Effector memory CD8-positive, alpha-beta T cell (primary cell): ENCODE measurements at places on chromosomes 1 and 21.

DNA sequence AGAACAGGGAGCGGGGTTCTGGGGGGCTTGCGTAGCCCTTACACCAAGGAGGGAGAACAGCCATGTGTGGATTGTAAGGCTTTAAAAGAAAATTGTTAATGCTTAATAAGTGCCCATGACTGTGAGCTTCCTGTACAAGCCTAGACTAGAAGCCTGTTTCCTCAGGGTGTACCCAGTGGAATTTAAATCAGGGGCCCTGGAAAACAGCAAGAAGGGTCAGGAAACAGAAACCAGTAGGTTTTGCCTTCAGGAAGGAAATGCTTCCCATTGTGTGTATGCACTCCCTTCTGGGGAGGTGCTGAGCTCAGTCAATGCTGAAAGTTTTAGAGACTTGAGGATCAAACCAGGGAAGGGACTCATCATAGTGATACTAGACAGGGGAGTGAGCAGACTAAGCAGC, 12.7 kb downstream of the UTP11 start:
- no peak for DNase-seq

DNA sequence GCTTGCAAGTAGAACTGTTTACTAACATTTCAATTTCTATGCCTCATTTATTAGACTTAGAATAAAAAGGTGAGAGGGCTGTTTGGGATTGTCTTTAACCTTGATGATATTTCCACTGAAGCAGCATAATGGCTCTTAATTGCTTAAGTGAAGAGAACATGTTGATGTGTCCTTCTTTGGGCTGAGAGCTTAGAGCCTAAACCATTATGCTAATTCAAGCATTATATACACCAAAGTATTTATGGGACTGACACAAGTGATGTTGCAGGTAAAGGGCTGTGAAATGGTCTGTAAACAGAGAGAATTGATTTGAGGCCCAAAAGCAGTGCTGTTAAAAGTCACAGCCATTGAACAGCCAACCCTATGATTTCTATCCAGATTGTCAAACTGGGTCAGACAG, 113.9 kb downstream of the ATG4C start:
- no peak for DNase-seq

GRCh38 chr1:160519642-160520435, 3.2 kb downstream of the SLAMF6 start:
- peak; percentile 20 for DNase-seq

GRCh38 chr1:18922848-18923755, 20.7 kb upstream of the ALDH4A1 start:
- no peak for DNase-seq

- DNase-seq, result no peak
Observed at GRCh38 chr21:42311816-42312625, 3.2 kb downstream of the TFF3 start.

- DNase-seq, result no peak
Observed at GRCh38 chr1:54114001-54114400, 38.8 kb downstream of the CDCP2 start.

GRCh38 chr21:44718571-44718970, 7.2 kb upstream of the TSPEAR start:
- no peak for DNase-seq

DNA sequence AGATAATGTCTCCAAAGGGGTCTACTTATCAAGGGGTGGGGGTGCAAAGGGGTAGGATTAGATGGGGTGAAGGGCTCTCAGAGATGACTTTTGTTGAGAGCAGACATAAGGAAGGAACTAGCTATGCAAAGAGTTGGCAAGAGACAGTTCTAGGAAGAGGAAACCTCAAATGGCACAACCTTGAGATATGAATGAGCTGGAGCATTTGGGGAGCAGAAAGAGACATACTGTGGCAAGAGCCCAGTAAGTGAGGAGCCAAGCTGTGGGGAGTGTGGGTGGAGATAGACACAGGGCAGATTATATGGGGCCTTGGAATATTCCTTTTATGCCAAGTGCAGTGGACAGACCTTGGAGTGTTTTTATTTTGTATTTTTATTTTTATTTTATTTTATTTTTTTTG, 84.8 kb upstream of the BTG3 start:
- DNase-seq, result no peak

GRCh38 chr1:5586629-5587028, 405.6 kb downstream of the NPHP4 start:
- DNase-seq, result no peak

DNA sequence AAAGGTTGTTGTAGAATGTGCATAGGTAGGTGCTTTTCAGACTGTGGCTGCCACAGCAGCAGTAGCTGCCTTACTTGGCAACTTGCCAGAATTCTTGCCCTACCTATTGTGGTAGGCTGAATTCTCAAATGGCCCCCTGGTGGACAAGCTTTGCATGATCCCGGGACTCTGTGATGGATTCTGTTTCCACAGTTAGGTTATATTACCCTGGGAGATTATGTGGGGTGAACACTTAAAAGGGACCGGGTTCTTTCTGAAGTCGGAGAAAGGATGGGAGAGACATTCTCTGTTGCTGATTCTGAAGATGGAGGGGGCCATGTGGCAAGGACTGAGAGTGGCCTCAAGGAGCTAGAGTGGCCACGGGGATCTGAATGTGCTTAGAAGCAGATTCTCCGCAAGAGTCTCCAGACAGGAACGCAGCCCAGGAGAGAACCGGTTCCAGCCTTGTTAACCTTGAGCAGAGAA, 32.1 kb upstream of the KCNE1 start:
- peak; percentile 34 for DNase-seq

DNA sequence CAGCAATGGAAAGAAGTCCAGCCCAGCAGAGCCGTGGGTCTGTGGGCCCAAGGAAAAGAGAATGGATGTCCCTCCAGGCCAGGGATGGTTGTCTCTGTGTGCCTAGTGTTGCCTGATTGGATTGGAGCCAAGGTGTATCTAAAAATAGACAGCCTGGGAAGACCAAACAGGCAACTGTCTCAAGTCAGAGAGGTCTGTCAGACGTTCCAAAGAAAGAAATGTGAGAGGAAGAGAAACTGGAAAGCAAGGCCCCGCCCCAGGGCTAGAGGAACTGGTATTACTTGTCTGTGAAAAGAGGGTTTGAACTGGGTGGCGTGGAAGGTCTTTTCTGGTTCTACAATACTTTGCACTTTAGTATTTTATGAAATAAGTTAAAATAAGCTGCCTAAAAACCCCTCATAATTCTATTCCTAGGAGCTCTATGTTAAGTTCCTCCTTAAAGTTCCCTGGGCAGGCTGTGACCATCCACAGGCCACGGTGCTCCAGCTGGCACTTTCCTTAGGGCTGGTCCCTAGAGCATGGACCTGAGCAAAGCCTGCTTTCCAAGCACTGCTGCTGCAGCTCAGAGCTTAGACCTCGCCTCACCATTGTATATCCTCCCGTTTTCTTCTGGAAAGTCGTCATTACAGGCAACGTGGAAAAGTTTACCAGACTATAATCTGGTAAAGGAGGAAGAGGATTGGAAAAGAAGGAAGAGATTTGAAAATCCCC, 151.6 kb downstream of the DISC1 start:
- DNase-seq, result no peak

DNA sequence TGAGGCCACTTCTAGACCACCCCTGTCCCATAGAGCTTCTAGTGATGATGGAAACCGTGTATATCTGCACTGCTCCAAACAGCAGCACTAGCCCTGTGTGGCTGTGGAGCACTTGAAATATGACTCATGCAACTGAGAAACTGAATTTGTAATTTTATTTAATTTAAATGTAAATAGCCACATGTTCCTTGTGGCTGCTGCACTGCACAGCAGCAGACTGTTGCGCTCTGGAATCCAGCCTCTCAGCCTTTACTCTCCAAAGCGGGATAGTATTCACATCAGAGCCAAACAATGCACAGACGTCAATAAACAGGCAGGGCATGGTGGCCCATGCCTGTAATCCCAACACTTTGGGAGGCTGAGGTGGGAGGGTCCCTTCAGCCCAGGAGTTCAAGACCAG, 12.0 kb downstream of the CAPN2 start:
- DNase-seq, result no peak

GRCh38 chr21:39675590-39675989, 62.9 kb downstream of the B3GALT5 start:
- no peak for DNase-seq

- DNase-seq, result no peak
Observed at GRCh38 chr1:168923521-168924136, 182.9 kb upstream of the ATP1B1 start.

- no peak for DNase-seq
Observed at GRCh38 chr1:107559881-107560280, 405.1 kb downstream of the VAV3 start.

GRCh38 chr21:35005560-35006224, 43.4 kb downstream of the RUNX1 start:
- no peak for DNase-seq

DNA sequence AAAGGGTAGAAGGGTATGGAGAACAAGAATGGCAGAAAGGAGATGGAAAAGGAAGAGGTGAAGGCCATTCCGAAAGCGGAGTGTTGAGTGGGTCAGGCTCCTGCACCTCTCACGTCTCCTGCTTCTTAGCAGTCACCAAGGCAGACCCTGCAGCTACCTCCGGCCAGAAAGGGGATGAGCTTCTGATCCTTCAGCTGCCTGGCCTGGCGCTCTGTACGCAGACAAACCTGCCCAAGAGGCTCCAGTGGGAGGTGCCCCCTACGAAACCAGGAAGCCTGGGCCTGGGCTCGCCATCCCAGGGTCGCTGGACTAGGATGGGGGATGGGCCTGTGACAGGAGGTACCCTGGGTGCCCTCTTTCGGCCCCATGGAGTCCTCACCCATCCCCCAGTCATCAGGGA, 3.0 kb downstream of the GPR61 start:
- DNase-seq, result no peak

DNA sequence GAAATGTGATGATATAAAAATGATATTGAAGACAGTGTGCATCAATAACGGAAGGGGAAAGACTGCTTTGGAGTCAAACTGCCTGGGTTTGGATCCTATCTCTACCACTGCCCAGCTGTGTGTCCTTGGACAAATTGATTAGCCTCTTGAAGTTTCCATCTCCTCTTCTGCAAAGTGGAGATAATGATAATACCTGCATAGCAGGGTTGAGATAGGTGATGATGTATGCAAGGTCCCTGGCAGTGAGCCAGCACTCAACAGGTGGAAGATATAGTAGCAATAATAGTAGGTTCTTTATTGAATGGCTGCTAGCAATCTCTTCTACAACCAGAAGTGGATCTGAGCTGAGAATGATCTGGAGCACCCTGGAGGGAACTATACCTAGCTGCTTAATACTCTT, 166.7 kb downstream of the MIS18A start:
- DNase-seq, result no peak

- DNase-seq, result no peak
Observed at GRCh38 chr1:200640963-200641401, 20.4 kb upstream of the KIF14 start.

DNA sequence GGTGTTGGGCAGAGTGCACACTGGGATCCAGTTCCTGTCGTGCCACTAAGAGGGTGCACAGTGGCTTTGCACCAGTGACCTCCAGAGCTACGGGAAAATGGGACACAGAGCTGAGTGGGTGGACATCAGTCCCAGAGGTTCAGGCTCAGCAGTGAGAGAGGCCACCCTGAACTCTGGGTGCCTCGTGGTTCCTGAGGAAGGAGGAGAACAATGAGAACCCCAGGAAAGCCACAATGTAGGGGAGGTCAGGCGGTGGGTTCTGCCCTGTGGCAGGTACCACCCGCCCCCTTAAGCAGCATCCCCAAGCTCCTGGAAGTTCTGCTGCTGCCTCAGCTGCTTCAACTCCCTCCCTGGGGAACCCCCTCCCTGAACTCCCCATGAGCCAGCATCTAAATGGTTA, 112.2 kb downstream of the GRIK3 start:
- DNase-seq, result no peak
